ENCODE measurements at places on chromosomes 4 and X.

DNA sequence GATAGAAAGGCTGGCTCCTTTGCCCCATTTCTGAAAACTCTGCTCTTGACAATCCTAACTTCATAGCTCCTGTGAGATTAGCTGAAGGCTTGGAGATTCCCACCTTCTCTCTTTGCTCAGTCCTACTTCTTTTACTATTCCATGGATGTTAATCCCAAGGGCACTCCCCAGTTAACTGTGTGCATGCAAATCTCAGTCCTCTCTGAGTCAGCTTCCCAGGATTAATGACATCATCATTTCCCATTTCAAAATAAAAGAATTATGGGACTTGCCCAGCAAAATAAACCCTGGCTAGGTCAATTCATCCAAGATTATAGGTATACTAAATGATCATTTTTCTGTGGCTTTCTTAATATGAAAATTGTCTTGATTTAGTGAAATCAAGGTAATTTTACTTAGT, 328.6 kb upstream of the NR3C2 start:
- DNase-seq: no peak

- no peak for DNase-seq
These were observed 674 bp downstream of the SEC24B start for GRCh38 chr4:109434007-109434971.

DNA sequence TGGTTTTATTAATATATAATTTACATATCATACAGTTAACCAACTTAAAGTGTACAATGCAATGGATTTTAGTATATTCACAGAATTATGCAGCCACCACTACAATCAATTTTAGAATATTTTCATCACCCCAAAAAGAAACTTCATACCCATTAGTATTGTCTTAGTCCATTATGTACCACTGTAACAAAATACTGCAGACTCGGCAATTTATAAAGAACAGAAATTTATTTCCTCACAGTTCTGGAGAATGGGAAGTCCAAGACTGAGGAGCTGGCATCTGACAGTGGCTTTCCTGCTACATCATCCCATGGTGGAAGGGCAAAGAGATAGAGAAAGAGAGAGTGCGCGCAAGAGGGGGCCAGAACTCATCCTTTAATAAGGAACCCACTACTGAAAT, 8.9 kb upstream of the ZCCHC13 start:
- DNase-seq: no peak

DNA sequence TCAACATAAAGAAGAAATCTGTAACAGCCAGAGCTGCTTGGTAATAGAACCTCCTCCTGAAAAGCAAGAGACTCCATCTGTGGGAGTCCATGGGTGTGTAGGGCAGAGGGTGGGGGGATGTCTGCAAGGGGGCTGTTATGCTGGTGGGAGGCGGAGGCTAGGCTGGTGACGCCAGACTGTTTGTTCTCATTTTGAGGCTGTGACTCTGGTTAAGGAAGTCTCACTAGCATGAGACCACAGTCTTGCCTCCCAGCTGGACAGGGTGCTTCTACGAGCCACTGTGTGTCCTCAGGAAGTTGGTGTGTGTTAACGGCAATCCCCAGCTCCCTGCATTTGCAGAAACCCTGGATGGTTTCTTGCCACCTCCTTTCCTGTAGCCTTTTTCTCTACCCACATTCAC, 79.8 kb downstream of the NSUN7 start:
- no peak for DNase-seq

- DNase-seq: no peak
These were observed 3.8 kb upstream of the HSD17B13 start for GRCh38 chr4:87326460-87326859.

- no peak for DNase-seq
These were observed 286.9 kb upstream of the EMCN start for GRCh38 chr4:100804576-100805360.

GRCh38 chrX:96379951-96380350, 304.7 kb upstream of the DIAPH2 start:
- DNase-seq: no peak

- DNase-seq: peak; percentile 28
These were observed 42.9 kb downstream of the FNIP2 start for GRCh38 chr4:158811704-158812103.

GRCh38 chrX:16018291-16018690, 105.1 kb upstream of the GRPR start:
- no peak for DNase-seq

GRCh38 chr4:57911203-57911602, 801.0 kb upstream of the IGFBP7 start:
- DNase-seq: no peak

DNA sequence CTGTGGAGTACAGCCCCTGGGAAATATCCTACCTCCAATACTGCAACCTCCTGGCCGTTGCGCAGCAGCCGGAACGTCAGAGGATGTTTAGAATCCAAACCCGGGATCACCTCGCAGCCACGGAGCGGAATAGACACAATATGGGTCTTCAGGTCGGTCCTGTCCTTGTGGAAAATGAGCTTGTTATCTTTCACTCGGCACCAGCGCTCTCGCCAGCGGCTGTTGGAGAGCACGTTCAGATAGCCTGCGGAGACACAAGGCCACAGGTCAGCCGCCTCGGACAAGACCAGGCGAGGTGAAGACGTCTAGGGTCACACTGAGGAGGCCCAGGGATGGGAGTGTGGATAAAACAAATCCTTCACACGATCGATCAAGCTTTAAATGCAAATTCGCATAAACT, 139.3 kb downstream of the AFAP1 start:
- no peak for DNase-seq

- no peak for DNase-seq
These were observed 167.8 kb upstream of the LDB2 start for GRCh38 chr4:17066236-17066635.

GRCh38 chr4:13496605-13497004, 12.5 kb upstream of the RAB28 start:
- no peak for DNase-seq

GRCh38 chr4:182914357-182914756, 2.8 kb downstream of the DCTD start:
- no peak for DNase-seq

DNA sequence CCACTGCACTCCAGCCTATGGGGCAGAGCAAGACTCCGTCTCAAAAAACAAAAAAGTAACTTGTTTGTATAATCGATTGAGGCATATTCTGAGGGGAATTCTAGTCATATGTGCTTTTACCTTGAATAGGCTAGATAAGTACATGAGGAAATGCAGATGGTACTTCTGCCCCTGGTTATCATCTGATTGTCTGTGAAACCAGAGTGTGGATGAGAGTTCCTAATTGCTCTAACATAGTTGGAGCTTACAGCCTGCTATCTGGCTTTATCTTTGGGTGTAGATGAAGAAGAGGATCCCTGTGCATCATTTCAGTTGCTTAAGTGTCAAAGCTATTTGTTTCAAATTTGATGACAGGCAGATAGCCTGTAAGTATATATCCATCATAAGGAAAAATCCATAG, 205.1 kb downstream of the RAPGEF2 start:
- no peak for DNase-seq

DNA sequence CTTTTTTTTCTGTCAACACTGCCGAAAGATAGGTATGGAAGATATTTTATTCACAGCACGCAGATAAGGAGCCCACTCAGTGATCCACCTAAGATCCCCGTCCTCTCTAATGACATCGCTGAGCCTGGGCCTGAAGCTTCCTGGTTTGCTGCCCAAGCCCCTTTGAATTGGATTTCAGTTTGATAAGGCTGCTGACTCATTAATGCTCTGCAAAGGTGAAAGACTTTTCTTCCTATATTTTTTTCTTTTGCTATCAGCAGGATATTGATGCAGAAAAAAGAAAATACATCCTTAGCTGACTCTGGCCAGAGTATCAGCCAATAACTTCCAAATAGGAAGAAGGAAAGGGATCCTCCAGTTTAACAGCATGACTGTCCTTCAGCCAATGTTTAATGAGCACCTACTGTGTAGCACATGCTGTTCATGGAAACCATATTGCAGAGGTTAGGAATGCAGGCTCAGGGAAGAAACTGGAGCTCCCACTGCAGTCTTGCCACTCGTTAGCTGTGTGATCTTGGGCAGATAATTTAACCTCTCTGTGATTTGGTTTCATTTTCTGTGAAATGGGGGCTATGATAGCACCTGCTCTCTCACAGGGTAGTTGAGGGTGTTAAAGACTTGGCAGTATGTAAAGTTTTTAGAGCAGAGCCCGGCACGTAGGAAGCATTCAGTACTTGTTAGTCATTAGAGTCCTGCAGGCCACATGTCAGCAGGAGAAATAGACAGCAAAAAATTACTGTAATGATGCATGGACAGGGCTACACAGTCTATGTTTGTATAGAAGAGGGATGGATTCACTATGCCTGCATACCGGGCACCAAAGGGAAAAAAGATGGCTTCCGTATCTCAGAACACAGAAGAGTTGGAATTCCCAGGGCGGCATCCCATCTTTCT, 39.3 kb downstream of the EVC start:
- no peak for DNase-seq

DNA sequence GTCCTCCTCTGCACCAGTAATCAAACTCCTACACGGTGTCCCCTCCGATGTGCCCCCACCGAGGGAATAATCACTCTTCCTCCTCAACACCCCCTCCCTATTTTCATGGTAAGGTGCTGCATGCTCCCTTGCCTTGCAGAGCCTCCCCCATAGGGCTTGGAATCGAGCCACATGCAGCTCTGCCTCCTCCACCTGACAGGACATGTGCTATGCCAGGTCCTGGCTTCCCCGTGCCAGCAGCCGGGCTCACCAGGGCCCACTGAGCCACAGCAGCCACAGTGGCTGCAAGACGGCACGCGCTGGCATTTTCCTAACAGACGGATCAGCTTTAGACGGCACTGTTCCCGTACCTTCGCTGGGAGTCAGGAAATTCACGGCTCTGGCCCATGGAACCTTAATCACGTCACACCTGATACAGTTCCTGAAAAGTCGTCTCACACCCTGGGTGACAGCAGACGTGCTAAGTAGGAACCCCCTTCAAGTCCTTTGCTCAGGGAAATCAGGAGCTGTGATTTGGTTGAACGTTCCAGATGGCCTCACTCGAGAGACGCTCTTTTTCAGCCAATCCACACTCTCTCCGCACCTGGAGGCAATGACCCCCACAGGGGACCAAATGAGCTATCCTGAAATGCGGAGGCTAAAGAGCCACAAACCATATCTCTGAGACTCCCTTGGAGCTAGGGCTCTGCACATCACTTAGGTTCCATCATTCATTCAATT, 63.2 kb downstream of the JAKMIP1 start:
- DNase-seq: no peak

DNA sequence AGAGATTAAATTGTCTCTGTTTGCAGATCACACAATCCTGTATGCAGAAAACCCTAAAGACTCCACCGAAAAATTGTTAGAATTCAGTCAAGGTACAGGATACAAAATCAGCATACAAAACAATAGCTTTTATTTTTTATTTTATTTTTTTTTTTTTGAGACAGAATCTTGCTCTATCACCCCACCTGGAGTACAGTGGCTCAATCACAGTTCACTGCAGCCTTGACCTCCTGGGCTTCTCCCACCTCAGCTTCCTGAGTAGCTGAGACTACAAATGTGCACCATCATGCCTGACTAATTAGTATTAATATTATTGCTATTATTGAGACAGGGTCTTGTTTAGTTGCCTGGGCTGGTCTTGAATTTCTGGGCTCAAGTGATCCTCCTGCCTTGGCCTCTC, 8.9 kb upstream of the PLXNB3 start:
- DNase-seq: no peak

DNA sequence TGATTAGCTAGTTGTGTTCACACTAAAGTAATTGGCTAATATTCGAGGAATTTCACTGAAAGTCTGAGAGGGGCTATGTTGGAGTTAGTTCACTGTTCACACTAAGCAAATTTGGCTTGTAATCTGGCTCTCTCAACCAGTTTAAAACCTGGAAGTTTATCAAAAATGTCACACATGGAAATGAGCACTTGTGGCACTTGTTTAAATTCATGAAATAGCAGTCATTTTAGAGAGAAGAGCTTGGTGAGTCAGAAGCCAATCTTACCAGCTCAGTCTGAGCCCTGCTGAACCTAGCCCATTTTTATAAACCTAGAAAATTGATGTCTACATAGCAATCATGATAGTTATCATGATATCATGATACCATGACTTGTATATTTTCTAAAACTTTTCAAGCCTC, 90.7 kb upstream of the JADE1 start:
- no peak for DNase-seq

DNA sequence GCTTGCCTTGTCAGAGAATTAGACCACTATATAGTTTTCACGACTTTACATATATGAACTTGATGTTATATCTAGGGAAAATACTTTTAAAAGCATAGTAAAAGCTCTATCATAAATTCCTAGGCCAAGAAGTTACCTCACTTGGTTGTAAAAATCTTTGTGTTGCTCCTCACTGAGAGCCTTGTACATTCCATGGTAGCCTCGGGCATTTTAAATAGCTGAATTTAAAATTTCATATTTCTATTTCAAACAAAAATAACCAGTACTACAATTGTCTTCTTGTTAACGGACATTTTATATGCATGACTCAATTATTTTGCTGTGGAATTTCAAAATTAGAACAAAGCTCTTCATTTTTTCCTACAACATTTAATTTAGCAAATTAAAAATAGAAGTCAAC, 107.6 kb downstream of the MID1 start:
- no peak for DNase-seq

DNA sequence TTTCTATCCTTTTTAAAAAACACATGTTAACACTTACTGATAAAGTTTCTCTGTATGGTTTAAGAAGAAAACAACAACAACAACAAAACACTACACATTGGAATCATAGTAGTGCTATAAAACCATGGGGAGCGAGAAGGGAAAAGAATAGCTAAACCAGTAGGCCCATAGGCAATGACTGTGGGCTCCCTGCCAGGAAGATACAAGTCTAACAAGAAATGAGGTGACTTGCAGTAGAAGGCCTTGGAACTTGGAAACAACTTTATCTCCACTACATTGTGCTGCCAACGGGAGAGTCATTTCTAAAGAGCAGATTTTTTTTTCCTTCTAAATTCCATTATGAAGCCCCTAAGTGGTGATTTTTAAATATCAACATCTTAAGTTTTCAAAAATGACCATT, 78.0 kb downstream of the GPC4 start:
- DNase-seq: no peak

GRCh38 chr4:20075248-20075871, 176.3 kb upstream of the SLIT2 start:
- no peak for DNase-seq

GRCh38 chr4:87058356-87059073, 123.7 kb downstream of the AFF1 start:
- DNase-seq: no peak

- no peak for DNase-seq
These were observed 25.7 kb upstream of the TMPRSS11A start for GRCh38 chr4:67988991-67989390.

GRCh38 chr4:98193459-98194105, 50.3 kb upstream of the STPG2 start:
- DNase-seq: no peak

GRCh38 chr4:82381661-82382296, 8.0 kb upstream of the HNRNPD start:
- no peak for DNase-seq

- no peak for DNase-seq
These were observed 38.6 kb downstream of the HTRA3 start for GRCh38 chr4:8308144-8308543.

GRCh38 chr4:148800940-148801339, 358.7 kb upstream of the NR3C2 start:
- DNase-seq: no peak
